Left cardiac atrium (tissue), 4 donors: ENCODE measurements at places on chromosomes 5 and 9. TPM values are rescaled to one million over a fixed set of nuclear protein-coding genes. Genes with fewer than 3 reads are reported as not detected.

The INSL6 gene
- total RNA-seq, result not detected

The EPB41L4B gene
- total RNA-seq, result 21.6 TPM

The OR2Y1 gene
- not detected for total RNA-seq

The NPR3 gene
- total RNA-seq, result 10.9 TPM

The GNA14 gene
- total RNA-seq, result 4.2 TPM

The HMMR gene
- total RNA-seq, result 0.52 TPM

The SAXO1 gene
- total RNA-seq, result 0.15 TPM

The STK10 gene
- 18.1 TPM for total RNA-seq

The ANKRD18B gene
- not detected for total RNA-seq

The DCP2 gene
- 21.5 TPM for total RNA-seq

The RASEF gene
- total RNA-seq, result 0.05 TPM

GRCh38 chr9:75108571-75108970, 20.3 kb downstream of the OSTF1 start:
- peak; percentile 51 for DNase-seq

- no peak for DNase-seq
Measured at GRCh38 chr9:84471816-84472215, 131.3 kb upstream of the SLC28A3 start.

GRCh38 chr5:80082731-80083100, 47.6 kb downstream of the THBS4 start:
- DNase-seq, result peak; percentile 79

DNA sequence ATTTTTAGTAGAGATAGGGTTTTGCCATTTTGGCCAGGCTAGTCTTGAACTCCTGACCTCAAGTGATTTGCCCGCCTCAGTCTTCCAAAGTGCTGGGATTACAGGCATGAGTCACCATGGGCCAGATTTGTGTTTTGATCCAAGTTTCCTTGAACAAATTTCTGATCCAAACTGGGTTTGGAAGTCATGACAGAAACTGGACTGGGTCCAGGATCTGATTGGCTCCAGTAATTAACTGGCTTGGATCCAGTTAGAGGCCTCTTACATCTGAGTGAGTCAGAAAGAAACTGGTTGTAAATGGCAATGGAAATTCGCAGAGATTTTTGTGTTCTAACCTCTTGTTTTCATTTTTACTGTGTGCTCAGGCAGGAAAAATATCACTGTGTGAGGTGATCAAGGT, 141.6 kb downstream of the SLC25A46 start:
- no peak for DNase-seq

DNA sequence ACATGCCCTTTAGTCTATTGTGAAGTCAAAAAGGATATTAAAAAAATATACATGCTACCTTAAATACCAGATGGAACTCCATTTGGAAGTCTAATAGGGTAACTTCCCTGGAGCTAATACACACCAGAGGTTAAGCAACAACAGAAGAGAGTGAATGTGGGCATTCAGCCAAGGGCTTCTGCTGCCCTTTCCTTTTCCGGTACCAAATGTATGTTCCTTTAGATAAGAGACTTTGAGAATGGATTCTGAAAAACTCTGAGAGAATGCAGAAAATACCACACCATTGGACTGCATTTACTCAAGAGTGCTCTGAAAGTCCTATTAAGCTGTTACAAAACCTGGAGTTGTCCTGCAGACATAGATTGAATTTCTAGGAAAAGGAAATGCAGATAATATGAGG, 23.8 kb upstream of the TRPM3 start:
- DNase-seq, result no peak

GRCh38 chr9:113656771-113657670, 193.5 kb downstream of the RGS3 start:
- no peak for DNase-seq

DNA sequence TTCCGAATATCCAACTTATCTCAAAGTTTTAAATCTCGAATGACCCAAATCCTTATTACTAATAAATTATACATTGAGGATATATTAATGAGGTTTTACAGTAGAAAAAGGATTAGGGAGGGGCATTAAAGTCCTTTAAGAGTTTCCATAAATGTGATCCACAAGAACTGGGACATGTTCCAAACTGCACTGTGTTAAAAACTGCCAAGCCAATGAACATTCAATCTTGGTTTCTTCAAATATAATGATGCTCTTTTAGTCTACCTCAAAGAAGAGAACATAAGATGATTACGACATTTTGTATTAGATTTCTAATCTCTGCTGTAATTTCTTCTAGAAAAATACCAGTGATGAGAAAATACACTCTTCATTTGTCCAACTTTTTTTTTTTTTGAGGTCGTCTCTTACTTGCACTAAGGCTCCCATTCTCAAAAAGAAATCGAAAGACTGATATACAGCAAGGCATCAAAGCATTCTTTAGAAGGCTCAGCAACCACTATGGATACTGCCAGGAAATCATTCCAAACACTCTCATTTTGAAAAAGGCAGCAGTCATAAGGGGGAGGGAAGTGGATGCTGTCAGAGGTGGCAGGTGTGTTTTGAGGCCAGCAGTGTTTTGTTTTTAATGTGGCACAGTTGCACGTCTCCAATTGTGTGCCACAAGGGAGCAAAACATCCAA, 1.7 kb downstream of the PTAR1 start:
- no peak for DNase-seq

- DNase-seq, result no peak
Measured at GRCh38 chr5:171710451-171711024, 75.1 kb upstream of the SMIM23 start.

GRCh38 chr5:121053055-121053985, 589.2 kb downstream of the PRR16 start:
- no peak for DNase-seq

DNA sequence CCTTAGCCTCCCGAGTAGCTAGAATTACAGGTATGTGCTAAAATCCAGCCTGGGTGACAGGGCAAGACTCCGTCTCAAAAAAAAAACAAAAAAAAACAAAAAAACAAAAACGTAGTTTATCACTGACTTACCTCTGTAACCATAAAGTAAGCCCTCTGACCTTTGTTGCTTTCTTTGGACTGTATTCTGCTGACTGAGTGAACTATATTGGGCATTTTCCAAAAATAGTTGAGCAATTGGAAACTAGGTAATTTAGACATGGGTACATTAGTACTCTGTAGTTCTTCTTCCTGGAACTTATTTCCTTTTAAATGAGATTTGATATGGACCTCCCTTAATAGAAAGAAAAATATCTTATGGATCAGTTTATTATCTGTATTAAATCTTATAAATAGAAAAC, 66.6 kb downstream of the ANKHD1 start:
- no peak for DNase-seq

DNA sequence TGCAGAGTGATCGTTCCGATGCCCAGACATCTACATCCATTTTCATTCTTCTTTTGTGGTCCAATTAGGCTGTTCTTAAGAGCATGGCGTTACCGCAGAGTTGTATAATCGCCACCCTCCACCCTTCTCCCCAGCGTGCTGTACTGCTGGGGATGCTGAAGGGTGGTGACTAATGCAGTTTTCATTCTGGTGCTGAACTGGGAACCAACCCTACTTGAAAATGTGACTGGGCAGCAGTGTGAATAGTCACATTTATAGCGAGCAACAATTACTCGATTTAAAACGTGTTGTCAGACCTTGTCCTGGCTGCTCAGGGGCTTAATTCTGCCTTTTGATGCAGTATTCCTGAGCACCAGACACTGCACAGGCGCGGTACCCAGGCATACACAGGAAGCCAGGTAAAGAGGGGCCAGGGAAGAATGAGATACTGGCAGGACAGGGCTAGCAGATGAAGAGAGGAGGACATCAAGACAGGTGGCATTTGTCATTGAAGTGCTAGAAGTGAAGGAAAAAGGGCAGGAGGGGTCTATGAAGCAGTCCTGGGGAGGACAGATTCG, 719 bp upstream of the ISCA1 start:
- DNase-seq, result peak; percentile 31

DNA sequence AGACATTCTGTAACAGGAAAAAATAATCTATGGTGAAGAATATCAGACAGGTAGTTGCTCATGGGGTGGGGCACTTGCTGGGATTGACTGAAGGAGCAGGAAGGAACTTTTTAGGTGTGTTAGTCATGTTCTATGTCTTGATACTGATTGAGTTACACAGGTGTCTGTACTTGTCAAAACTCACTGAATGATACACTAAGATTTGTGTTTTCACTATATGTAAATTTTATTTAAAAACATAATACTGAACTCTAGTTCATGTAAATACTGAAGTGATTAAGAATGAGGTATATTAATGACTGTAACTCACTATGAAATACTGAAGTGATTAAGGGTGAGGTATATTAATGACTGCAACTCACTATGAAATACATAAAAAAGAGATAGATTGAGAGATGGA, 28.5 kb downstream of the IL6ST start:
- no peak for DNase-seq

DNA sequence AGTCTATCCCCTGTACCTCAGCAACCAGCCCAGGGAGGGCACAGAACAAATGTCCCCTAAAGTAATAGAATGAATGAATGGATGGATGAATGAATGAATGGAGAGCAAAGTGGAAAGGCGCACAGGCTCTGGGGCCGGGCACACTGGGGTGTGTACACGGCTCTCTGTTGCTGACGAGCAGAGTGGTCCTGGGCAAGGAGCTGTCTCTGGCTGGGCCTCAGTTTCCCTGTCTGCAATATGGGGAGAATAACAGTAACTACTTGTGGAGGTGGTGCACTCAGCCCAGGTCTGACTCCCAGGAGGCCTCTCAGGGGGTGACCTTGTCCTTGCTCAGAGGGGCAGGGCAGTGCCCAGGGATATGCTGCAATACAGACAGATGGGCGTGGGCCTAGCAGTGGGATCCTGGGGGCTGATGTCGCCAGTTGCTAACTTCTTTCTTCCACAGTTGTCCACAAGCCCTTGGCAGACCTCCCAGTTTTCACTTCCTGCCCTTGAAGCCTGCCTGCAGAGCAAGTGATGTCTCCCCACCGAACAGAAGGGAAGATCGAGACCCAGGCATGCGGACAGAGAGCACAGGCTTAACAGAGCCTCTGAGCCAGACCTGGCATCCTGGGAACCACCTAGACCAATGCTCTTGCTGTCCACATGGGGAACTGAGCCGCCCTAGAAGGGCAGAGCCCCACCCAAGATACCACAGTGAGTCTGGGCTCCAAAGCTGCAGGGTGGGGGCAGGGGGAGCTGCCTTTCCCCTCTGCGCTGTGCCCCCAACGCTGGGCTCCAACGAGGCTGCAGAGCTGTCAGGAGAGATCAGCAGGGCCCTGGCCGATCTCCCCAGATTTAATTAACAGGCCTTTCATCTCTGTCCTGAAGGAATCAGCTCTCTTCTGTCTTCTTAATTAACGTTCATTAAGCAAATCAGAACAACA, 13.6 kb upstream of the LAMC3 start:
- no peak for DNase-seq

- no peak for DNase-seq
Measured at GRCh38 chr9:107274953-107275422, 8.1 kb upstream of the RAD23B start.

GRCh38 chr9:133055788-133056420, 5.9 kb upstream of the CEL start:
- no peak for DNase-seq

DNA sequence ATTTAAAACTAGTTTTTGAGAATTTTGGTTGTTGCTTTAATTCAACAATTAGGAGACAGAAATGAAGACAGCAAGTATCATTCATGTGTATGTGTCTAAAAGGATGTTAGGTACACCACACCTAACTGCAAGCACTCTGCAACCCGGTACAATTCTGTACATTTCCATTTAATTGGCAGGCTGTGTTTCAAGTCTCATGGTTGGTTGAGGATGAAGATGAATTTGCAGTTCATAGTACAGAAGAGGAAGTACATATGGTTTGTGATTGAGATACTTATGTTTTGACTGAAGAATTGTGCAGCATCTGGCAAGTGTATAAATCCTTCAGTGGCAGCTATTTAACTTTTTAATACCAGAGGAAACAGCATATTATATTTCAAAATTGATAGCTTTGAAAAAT, 628.7 kb upstream of the ZNF608 start:
- DNase-seq, result no peak

DNA sequence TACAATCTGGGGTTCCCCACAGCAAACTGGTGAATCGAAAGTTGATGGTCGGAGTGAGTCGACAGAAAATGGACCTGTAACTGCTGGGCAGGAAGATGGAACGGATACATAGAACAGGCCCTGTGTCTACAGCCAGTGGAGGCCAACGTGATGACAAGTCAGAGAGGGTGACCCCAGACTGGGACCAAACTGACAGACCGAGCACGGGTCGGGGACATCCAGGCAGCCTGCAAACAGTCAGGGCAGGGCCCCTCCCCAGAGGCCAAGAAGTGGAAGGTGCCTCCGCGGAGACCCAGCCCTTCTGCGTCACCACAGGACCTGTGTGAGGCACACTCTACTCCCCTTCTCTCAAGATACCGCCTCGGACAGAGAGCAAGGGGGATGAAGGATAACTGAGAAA, 25.1 kb upstream of the FANCC start:
- DNase-seq, result no peak

GRCh38 chr9:114203410-114204140, 48.2 kb downstream of the COL27A1 start:
- no peak for DNase-seq

GRCh38 chr5:67268231-67269021, 71.8 kb upstream of the CD180 start:
- DNase-seq, result peak; percentile 67

DNA sequence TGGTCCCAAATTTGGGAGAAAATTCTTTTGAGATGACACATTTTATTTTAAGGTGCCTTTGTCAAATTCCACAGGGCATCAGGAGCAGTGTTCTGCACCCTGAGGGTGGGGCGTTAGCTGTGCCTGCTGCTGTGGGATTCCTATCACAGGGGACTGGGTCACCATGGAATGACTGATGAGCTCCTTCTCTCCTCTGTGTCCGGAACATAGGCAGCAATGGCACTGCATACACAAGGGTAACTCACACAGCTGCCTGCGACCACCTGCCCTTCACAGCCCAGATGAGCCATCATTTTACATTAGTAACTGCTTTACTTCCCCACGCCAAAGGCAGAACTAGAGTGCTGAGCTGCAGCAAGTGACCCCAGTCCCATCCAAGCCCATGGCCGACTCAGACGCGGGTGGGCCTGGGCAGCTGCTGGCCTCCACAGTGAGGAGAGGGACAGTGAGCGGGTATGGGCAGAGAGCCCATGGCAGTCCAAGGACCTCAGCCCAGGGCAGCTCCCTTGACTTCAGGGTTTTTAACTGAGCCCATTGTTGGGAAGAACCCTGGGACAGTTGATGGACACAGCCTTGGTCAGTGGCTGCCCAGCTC, 93.7 kb downstream of the GADD45G start:
- no peak for DNase-seq

DNA sequence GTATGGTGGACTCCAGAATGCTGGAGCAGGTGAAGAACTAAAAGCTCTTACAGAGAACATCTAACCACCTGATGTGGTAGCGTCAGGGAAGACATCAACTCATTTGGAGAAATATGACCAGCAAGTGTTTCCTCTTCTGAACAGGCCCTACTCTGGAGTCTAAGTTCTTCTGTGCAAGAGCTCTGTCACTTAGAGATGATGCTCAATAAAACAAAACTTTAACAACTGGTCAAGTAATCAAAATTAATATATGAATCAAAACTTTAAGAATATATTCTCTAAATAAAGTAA, 85.8 kb downstream of the CYFIP2 start:
- DNase-seq, result no peak
